Left ventricle myocardium inferior (tissue), 1 donor: ENCODE measurements at places on chromosomes 7 and 10. TPM values are rescaled to one million over a fixed set of nuclear protein-coding genes. Genes with fewer than 3 reads are reported as not detected.

DNA sequence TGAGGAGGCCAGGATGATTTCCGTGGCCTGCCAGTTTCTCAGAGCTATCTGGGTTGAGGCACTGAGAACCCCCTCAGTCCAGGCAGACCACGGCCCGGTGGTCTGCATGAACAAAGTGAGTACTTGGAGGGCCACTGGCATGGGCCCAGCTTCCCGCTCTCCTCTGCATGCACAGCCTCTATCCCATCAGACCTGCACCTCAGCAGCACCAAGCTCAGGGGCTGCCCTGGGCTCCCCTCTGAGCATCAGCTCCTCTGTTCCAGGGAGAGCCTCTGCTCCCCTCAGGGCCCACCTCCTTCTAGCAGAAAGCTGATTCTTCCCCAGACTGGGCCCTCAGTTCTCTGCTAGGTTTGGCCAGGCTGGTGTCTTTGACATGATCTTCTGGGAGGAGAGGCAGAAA is 469.9 kb downstream of the DNAJB6 start:
- no peak for DNase-seq

DNA sequence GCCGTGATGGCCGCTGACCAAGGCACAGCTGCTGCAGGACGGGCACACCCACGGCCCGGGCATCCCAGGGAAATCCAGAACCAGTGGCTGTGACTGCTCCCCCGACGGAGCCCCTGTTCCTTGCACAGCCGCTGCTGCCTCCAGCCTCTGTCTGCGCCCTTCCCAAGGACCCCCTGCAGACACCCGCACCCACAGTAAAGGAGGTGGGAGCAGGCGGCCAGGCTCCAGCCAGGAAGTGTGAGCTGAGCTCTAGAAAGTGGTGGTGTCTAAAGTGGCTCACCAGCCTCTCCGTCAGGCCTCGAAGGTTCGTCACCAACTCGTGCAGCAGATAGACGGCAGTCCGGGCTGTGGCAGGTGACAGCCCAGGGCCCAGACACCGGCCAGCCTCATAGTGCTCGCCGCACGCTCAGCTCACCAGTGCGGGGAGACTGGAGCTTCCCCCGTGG is 306.7 kb downstream of the DNAJB6 start:
- DNase-seq, result no peak

DNA sequence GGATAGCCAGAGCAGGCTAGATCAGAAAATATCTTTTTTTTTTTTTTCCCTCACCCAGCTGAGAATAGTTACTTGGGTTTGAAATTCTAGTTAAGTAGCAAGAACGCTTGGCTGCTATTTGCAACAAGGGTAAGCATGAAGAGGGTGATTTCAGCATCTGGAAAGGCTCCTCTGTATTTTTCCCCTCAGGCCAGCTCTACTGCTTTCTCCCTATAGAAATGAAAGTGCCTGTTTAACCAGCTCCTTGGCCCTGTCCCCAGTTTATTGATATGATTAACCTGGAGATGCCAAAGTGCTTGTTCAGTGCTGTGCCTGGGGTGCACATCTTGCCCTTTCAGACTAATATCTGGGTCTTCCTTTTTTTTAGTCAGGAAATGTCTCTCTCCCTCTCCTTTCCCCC is 37.1 kb downstream of the AP3M1 start:
- DNase-seq, result no peak

DNA sequence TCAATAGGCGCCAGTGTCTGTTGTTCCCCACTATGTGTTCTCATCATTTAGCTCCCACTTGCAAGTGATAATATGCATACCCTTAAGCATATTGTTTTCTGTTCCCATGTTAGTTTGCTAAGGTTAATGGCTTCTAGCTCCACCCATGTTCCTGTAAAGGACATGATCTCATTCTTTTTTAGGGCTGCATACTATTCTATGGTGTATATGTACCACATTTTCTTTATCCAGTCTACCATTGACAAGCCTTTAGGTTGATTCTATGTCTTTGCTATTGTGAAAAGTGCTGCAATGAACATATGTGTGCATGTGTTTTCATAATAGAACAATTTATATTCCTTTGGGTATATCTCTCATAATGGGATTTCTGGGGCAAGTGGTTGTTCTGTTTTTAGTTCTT is 77.8 kb upstream of the PLXDC2 start:
- DNase-seq, result no peak

GRCh38 chr7:52154382-52154781 is 837.8 kb upstream of the COBL start:
- no peak for DNase-seq

- no peak for DNase-seq
These were observed 42.3 kb downstream of the ARID5B start for GRCh38 chr10:61943674-61944378.

- no peak for DNase-seq
These were observed 52.9 kb downstream of the CASD1 start for GRCh38 chr7:94562525-94562924.

GRCh38 chr7:133275446-133276095 is 22.7 kb downstream of the EXOC4 start:
- no peak for DNase-seq

- DNase-seq, result no peak
These were observed 112.8 kb downstream of the PARD3 start for GRCh38 chr10:34702093-34702937.

DNA sequence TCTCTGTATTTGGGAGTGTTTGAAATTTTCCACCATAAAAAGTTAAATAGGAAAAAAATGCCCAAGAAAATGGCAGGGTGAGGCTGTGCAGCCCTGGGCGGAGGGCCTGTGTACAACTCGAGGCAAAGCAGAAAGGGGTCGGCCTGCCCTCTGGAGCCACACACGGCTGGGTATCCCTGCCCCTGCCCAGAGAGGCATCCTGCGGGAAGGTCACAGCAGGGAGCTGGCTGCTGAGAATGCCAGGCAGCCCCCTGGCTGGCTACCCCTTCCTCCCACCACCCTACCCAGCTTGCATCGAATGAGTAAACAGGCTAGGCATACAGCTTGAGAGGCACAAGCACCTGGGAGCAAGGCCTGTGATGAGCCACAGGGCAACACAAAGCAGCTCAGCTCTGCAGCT is 46.1 kb downstream of the CAMK2B start:
- DNase-seq, result peak; percentile 2

GRCh38 chr10:80770239-80770638 is 232.5 kb downstream of the SH2D4B start:
- no peak for DNase-seq

DNA sequence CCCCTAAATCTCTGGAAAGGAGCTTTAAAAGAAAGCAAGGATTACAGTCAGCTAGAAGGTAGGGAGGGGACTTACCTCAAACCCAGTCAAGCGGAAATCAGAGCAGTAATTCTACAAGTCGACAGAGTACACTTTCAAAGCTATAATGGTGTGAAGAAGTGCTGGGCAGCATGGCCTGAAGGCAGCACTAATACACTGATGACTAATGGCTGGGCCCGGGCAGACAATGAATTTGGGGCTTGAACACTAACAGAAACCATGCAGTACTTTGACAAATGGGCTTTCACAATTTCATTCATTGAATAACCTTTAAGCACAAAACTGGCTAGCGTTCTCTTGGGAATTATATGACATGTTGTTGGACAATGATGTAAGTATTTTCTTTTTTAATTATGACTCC is 4.7 kb downstream of the GLI3 start:
- no peak for DNase-seq

DNA sequence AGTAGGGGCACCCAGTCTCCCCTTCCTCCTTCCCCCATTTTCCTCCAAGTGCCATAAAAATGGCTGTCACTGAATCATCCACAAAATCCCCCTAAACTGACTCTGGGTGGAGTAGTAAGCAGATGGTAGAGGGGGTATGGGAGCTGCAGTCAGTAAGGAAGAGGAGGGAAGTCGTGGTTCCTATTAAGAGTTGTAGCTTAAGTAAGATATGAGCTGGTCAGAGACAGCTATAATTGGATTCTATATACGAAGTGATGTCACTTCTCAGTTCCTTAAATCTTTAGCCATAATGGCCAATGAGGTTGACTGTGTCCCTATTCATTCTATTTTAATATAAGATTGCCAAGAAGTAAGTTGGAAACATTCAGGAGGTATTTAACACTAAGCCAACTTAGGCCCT is 131.7 kb downstream of the SLC16A9 start:
- no peak for DNase-seq

DNA sequence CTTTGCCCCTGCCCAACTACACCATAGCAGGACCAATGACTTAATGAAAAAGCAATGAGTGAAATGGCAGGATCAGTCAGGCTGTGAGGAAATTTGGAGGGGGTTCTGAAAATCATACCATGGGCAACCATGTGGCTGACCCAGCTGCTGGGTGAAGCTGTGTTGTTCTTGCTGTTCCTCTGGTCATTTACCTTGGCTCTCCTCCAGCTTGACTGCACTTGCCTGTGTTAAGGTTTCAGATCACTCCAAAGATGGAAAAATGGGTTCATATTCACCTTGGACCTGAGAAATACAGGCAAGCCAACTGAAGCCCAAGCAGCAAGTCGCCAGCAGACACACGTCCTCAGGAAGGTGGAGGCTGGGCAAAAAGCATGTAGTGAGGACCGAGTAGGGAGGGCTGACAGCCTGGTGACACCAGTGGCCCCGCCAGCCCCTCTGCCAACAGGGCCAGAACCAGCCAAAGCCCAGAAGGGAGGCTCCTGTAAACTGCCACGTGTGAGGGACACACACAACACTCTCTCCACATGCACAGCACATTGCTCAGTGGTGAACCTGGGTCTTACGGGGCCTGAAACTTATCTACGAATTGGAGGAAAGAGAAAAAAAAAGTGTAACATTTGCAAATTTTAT is 40.1 kb downstream of the PARP12 start:
- no peak for DNase-seq

DNA sequence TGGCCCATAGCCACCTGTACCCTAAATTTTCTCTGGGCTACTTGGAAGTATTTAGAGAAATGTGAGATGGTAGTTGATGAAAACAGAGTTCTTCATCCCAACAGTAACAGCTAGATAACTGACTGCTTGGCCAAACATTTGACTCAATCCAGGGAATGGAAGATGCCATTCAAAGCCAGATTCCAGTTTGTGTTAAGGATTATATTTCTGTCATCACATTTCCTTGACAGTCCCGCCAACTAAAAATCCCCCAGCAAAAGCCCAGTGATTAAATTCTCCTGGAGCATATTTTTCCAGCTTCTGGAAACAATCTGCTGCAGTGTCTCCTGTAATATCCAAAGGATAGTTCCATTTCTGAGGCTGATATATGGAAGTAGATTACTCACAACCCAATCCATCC is 45.4 kb upstream of the PTN start:
- DNase-seq, result no peak

DNA sequence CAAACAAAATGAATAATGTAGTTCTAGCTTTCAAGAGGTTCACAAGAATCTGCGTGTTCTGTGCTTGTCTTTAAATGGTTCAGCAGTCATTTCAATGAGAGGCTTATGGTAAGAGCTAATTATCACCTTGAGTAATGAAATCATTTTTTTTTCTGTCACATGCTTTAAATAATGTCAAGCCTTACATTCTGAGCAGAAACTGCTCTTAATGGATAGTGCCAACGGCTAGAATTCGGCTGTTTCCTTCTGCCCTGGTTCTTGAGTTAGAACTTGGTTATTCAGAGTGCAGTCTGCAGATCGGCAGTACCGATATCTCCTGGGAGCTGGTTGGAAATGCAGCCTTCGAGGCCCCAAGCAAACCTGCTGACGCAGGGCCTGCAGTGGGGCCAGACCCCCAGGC is 316.2 kb downstream of the CAMK1D start:
- no peak for DNase-seq

GRCh38 chr10:122362031-122362592 is 12.4 kb upstream of the PLEKHA1 start:
- no peak for DNase-seq

GRCh38 chr10:127872011-127872761 is 20.6 kb downstream of the CLRN3 start:
- DNase-seq, result peak; percentile 51

DNA sequence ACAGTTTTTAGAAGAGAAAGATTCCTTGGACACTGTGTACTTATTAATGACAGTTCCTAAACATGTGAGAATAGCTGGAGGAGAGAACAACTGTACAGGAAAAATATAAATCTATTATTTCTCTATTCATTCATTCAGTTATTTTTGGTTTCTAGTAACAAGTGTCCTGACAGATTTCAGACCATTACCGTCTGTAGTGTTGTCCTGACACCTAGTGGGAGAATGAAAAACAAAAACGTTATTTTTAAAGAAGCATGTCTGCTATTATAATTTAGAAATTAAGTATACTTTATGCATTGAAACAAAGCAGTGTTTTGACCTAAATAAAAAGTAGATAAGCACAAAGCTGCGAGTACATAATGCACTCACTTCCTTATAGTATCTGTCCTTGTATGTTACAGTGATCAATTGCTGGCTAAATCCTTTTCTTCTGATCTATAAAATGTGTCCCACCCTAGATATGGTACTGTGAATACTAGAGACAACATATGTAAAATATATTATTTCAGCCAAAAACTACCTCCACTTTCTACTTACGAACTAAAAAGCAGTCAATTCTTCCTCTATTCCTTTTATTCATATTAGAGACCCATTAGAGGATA is 575.6 kb downstream of the ARL4A start:
- no peak for DNase-seq

GRCh38 chr7:144812379-144813283 is 23.2 kb downstream of the TPK1 start:
- no peak for DNase-seq

DNA sequence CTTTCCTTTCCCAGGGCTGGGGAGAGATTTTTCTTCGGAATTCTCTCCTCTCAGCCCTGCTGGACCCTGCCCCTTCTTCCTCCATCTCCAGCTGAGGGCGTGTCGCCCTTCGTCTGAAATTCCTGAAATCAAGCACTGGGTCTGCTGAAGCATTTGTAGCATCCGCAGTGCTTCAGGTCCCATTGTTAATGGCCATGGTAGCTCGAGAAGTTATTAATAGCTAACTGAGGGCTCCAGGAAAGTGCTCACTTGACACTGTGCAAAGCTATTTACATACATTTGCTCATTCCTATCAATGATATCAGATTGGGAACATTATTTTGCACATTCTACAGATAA is 515 bp downstream of the FAM149B1 start:
- DNase-seq, result no peak

- DNase-seq, result no peak
These were observed 110.2 kb downstream of the ELAPOR2 start for GRCh38 chr7:86949052-86949778.

Gene ACBD7
- total RNA-seq, result not detected

Gene CTTNBP2
- 1.2 TPM for total RNA-seq

Gene FOXI2
- 0.08 TPM for total RNA-seq

Gene CCDC146
- total RNA-seq, result 4.7 TPM

Gene NUTM2B
- total RNA-seq, result 0.52 TPM

Gene SPDYE16
- 0.22 TPM for total RNA-seq

Gene NAT16
- not detected for total RNA-seq

Gene FAM25A
- total RNA-seq, result not detected
